ENCODE measurements at places on chromosomes 5 and 9.

- DNase-seq, result no peak
Measured at GRCh38 chr5:112349371-112349770, 69.7 kb downstream of the EPB41L4A start.

DNA sequence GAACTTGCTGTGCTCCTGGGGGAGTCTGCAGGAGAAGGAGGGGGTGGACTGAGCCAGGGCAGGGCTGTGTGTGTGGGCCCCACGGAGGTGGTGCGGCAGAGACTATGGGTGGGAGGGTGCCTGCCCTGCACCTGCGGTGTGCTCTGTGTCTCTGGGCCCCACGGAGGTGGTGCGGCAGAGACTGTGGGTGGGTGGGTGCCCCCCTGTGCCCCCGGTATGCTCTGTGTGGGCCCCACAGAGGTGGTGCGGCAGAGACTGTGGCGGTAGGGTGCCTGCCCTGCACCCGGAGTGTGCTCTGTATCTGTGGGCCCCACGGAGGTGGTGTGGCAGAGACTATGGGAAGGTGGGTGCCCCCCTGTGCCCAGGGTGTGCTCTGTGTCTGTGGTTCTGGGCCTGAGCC, 103.7 kb downstream of the EHMT1 start:
- DNase-seq, result no peak

DNA sequence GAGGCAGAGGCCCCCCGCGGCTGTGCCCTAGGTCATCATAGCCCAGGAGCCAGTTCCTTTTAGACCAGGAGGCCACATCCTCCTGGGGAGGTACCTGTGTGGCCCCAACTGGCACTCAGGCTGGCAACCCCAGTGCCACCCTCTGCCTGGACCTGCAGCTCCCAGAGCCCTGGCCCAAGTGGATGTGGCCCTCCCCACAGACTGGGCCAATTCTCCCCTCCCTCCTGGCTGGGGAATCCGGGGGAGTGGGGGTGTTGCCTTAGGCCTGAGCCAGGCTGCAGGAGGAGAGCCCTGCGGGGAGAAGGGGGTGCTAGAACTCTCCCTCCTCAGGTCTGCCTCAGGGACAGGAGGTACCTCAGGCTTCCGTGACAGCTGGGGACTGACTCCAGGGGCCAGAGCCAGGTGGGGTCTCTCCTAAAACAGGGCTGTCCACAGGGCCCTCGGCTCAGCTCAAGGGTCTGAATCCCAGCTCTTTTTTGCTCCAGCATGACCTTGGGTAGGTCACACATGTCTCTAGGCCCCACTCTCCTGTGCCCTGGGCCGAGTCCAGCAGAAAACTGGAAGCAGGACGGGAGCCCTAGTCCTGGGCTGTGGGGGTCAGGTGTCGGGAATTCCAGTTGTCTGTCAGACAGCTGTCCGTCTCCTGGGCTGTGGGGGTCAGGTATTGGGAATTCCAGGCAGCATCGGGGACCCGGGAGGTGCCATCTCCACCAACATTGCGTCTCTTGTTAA, 9.6 kb downstream of the DNLZ start:
- no peak for DNase-seq

GRCh38 chr5:155047818-155048217, 34.3 kb downstream of the KIF4B start:
- no peak for DNase-seq

DNA sequence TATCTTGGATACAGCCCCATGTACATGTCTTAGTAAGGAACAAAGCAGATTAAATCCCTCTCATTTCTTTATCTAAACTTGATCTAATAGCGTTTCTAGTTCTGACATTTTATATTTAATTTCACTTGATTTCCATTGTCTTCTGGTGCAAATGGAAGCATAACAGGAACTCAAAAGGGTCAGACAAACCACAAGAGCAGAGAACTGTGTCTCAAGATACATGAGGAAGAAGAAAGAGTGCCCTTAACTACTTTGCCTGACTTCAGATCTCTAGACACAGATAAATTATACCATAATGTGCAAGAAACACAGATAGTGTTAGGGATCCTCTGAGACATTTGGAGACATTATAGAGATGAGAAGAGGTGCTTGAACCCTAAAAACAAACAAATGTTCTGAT, 20.7 kb upstream of the STX17 start:
- no peak for DNase-seq

GRCh38 chr9:86351880-86352279, 2.3 kb downstream of the TUT7 start:
- DNase-seq, result no peak

Measured in stimulated activated CD8-positive, alpha-beta memory T cell treated with anti-CD3 and anti-CD28 coated beads, Interleukin-4, amount 100 ng/mL, for 4 hours (primary cell).